ENCODE measurements at places on chromosomes 6 and 20.

- no peak for DNase-seq
These were observed 137.4 kb upstream of the RNF24 start for GRCh38 chr20:4152696-4153235.

DNA sequence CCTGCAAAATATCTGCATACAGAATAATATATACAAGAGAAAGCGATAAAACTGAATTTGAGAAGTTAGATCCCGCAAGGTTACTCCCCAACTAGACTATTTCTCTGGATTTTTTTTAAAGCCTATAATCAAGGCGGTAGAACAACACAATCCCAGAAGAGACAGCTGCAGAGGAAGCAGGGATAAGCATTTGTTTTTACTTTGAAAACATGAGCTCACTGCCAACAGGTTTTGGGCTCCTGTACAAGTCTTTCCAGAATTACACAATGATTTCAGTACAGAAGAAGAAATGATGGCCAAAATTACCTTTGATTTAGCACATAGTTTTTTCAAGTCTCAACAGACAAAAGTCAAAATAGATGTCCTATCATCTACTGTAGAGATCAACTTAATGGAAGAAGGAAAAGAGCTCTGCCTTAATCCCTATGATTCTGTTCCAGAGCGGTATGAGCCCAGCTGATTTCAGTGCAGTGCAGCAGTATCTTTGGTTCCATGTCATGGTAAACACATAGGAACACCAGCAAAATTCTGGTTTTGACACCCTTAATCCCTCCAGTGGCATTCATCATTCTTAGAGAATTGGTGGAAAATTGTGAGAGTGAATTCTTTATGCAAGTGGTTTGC, 304.3 kb downstream of the HDGFL1 start:
- DNase-seq, result no peak

- DNase-seq, result no peak
These were observed 66.0 kb upstream of the UTRN start for GRCh38 chr6:144219056-144219685.

GRCh38 chr20:36118371-36118770, 36.2 kb upstream of the EPB41L1 start:
- no peak for DNase-seq

DNA sequence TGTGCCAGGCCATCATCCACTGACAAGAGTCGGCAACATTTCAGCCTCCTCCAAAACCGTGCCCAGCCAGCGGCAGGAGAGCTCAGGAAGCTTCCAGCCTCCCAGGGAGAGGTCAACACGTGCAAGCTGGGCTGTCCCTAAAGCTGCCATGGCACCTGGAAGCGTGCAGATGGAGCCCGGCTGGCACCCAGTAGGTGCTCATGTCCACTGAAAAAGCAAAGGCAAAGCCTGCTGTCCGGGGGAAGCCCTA, 14.4 kb upstream of the TLDC2 start:
- DNase-seq, result no peak

DNA sequence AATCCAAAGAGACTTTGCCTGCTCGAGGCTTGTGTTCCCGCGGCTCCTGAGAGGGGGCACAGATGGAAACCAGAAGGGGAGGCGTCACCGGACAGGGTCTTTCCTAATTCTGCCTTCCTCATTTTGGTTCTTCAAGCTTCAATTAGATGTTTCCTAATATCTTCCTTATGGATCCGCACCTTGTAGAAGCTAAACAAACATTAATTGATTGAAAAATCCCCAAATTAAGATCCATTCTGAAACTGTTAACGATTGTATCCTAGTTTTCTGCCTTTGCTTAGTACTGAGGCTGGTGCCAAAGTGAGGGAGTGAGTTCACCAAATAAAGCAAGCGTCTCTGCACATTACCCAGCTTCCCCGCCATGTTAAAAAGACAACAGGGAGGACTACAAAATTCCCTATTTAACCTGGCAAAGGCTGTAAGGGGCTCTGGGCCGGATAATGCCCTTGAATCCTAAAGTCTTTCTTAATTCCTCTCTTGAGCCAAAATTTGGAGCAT, 123.2 kb downstream of the GPX5 start:
- DNase-seq, result no peak

GRCh38 chr20:17395729-17396128, 135.4 kb downstream of the BFSP1 start:
- no peak for DNase-seq

- no peak for DNase-seq
These were observed 98.9 kb downstream of the OLIG3 start for GRCh38 chr6:137395316-137395715.

DNA sequence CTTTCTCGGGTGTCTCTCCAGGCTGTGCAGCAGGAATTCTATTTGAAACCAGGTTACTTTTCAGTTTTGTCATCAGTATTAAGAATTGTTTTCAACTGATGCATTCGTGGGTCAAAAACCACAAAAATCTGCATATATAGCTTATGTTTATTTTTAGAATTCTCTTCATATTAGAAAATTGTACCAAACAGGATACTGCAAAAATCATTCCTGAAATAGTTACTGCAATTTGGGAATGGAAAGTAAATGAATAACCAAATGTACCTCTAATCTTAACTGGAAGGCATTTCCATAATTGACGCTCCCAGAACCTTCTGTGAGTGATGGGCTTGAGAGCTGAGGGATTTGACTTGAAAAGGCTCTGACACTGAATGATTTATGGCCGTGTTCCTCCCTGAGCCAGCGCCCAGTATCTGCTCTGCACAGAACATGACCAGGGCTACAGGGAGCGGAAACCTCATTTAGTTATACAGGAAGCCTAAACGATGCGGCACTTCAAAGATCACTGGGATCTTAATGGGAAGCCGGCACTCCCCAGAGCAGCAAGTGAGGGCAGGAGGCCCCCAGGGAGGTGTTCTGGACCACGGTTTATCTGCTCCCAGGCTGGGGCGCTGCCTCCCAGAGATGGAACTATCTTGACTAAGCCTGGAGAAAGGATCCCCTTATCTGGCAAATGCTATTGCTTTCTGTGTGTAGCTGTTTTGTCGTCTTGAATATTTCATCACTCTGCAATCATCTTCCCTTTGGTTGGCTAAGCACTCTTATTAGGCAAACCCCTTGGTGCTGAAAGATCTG, 446.0 kb downstream of the QKI start:
- no peak for DNase-seq
